ENCODE measurements at places on chromosomes 2 and 18. TPM values are rescaled to one million over a fixed set of nuclear protein-coding genes. Genes with fewer than 3 reads are reported as not detected.

- no peak overlapping the region for H3K4me3 ChIP-seq
- H3K36me3 ChIP-seq: no peaks in the 10 kb centered on the region
- DNase-seq: no peak
- H3K27me3 ChIP-seq: no peaks in the 10 kb centered on the region
- H3K4me1 ChIP-seq: no peaks in the 10 kb centered on the region
Observed at GRCh38 chr2:48768669-48769068, 13.1 kb upstream of the LHCGR start.

DNA sequence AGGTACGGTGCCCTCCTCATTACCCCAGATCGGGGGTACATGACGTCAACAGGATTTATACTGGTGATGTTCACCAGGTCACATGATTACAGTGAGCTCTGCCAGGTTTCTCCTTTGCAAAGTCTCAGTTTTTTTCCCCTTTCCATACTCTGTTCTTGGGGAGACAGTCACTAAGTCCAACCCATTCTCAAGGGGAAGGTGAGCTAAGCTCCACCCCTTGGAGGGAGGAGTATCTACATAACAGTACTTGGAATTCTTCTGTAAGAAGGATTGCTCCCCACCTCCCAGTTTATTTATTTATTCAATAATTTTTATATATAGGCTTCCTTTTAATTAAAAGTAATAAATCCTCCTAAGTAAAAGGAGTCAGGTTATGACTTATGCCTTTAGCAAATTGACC lies 34.1 kb upstream of the SOS1 start:
- H3K27ac ChIP-seq: no peak overlapping the region
- H3K4me1 ChIP-seq: no peaks in the 10 kb centered on the region
- no peak overlapping the region for H3K4me3 ChIP-seq
- no peaks in the 10 kb centered on the region for H3K27me3 ChIP-seq
- no peaks in the 10 kb centered on the region for H3K36me3 ChIP-seq

- no peak overlapping the region for H3K27ac ChIP-seq
- H3K4me3 ChIP-seq: no peak overlapping the region
- no peaks in the 10 kb centered on the region for H3K27me3 ChIP-seq
Observed at GRCh38 chr2:15793078-15793913, 147.1 kb upstream of the MYCN start.

- no peaks in the 10 kb centered on the region for H3K4me1 ChIP-seq
- H3K36me3 ChIP-seq: no peaks in the 10 kb centered on the region
- H3K4me3 ChIP-seq: no peak overlapping the region
- H3K27ac ChIP-seq: no peak overlapping the region
- no peak for DNase-seq
Observed at GRCh38 chr2:20625491-20626391, 25.2 kb downstream of the HS1BP3 start.

ALPP gene
- not detected for total RNA-seq

DNA sequence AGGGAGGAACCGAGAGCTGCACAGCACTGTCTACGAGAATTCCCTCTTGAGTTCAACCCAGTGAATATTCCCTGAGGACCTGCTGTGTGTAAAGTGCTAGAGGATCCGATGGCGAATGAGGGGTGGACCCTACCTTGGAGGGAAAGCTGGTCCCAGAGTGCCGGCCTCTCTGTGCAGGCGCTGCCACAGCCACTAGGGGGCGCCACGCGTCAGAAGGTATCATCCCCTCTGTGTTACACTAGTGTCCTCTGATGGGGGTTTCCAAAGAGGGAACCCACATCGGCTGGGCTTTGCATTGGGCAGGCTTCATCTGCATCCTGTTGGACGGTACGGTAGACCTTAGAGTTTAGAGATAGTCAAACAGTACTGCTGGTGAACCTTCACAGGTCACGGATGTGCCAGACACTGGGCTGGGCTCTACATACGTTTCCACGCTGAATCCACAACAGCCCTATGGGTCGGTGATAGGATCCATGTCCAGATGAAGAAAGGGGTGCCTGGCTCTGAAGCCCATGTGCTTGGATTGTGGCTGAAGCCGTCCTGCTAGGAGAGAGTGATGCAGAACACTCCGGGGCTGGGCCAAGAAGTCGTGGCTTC lies 39.0 kb downstream of the COA5 start:
- peaks cover 35% of the 10 kb centered on the region for H3K36me3 ChIP-seq
- peak; percentile 30 for DNase-seq
- H3K4me3 ChIP-seq: no peak overlapping the region
- no peak overlapping the region for H3K27ac ChIP-seq
- H3K27me3 ChIP-seq: no peaks in the 10 kb centered on the region
